Fibroblast of skin of right quadriceps (primary cell): ENCODE measurements at places on chromosomes 4 and X.

GRCh38 chr4:14816623-14817261 is 185.5 kb upstream of the CPEB2 start:
- no peak for DNase-seq

DNA sequence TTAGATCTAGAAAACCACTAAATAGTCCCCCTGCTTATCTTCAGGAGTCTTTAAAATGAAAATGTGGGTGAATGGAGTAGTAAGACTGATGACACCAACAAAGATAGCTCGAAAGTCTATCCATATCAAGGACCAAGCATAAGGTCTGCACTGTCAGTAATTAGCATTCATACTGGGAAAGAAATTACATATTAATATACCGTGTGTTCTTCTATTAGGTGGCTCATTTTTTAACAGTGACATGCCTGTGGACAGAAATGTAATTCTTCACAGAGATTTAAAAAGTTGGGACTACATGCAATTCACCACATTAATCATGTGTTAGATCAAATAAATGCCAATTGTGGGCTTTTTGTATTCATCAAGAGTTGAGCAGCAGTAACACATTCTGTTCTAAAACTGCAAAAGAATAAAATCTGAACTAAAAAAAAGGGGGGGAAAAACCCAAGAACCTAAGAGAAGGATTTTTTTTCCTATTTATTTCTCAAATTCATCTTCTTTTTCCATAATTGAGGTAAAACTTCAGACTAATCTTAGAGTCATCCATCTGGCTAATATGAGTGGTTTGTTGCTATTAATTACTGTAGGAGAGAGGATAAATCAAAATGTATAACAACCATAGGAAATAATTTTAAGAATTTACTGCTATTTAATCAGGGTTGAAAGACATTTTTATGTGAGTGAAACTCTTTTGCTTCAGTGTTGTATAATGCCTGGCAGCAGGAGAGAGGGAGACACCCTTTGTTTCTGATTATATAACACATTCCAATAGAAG is 386.7 kb upstream of the IGFBP7 start:
- no peak for DNase-seq

DNA sequence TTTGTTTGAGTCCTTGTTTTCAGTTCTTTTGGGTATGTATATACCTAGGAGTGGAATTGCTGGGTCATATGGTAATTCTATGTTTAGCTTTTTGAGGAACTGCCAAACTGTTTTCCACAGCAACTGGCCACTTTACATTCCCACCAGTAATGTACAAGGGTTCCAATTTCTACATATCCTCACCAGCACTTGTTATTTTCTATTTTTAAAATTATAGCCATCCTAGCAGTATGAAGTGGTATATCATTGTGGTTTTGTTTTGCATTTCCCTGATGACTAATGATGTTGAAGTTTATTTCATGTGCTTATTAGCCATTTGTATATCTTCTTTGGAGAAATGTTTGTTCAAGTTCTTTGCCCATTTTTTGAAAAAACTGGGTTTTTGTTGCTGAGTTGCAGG is 39.6 kb downstream of the TMEM164 start:
- DNase-seq: peak; percentile 28

- no peak for DNase-seq
Measured at GRCh38 chr4:68283714-68284113, 38.2 kb upstream of the TMPRSS11B start.

DNA sequence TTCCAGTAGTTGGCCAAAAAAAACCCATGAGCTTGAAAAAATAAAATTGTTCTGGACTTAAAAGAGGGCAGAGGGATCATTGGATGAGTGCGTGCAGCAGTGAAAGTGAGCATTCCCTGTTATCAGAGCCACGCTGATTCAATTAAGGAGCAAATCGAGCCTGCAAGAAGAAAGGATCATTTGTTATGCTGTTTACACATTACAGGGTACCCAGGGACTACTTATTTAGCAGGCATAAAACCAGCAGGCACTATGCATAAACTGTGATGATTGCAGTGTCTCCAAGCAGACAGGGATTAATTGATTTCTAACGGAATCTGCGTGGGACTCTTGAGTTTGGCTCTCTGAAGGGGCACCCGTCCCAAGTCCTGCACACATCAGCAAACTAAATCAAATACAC is 83.5 kb downstream of the SHOX start:
- DNase-seq: no peak

DNA sequence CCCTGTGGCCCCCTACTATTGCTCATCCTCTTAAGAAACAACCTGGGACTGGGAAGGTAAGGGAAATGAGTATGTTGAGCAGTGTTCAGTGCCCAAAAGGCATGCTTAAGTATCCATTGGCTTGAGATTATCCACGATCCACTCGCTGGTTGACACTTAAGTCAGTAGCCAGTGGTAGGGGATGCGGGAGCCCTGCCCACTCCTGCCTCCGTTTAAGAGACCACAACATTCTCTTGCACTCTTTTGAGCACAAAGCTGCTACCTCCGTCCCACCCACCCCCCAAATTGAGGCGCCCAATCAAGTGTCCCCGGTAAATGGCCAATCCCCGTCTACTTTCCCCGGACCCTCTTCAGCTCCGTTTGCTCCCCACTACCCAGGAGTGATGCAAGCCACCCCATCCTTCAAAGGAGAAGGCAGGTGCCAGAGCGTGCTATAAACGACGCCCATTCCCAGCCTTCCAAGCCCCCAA is 25.0 kb downstream of the UTP14A start:
- DNase-seq: no peak

DNA sequence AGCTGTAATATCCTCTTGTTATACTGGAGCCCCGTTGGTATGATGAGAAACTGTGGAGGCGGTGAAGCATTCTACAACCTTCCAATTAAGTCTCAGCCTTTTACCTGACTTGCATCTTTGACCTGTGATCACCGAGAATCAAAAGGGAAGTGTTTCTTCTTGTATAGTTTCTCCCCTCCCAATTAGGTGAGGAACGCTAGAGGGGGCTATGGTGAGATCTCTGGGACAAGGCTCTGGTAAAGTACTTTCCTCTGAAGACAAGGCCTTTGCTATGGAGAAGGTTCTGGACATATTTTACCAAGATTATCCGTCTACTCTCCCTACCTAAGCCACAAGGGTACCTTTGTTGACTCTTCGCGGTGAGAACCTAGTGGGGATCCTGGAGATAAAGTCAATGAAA is 111.3 kb downstream of the CBLL2 start:
- DNase-seq: no peak

- DNase-seq: peak; percentile 72
Measured at GRCh38 chrX:39633293-39633692, 464.5 kb downstream of the BCOR start.

DNA sequence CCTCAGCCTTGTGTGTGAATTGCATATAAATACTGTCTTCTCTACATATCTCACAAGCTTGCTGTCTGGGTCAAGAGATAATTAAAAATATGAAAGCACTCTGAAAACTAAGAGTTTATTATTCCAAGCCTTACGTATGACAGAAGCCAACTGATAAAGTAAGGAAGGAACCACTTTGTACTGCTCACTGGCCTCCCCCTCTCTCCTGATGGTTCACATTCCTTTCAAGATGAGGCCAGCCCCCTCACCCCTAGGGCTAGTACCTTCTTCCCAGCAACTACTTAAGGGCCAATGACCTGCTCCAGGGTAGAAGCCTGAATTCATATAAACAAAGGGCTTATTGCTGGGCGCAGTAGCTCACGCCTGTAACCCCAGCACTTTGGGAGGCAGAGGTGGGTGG is 5.4 kb upstream of the SOWAHD start:
- no peak for DNase-seq

- peak; percentile 3 for DNase-seq
Measured at GRCh38 chrX:140141444-140142029, 176.2 kb upstream of the CXorf66 start.

DNA sequence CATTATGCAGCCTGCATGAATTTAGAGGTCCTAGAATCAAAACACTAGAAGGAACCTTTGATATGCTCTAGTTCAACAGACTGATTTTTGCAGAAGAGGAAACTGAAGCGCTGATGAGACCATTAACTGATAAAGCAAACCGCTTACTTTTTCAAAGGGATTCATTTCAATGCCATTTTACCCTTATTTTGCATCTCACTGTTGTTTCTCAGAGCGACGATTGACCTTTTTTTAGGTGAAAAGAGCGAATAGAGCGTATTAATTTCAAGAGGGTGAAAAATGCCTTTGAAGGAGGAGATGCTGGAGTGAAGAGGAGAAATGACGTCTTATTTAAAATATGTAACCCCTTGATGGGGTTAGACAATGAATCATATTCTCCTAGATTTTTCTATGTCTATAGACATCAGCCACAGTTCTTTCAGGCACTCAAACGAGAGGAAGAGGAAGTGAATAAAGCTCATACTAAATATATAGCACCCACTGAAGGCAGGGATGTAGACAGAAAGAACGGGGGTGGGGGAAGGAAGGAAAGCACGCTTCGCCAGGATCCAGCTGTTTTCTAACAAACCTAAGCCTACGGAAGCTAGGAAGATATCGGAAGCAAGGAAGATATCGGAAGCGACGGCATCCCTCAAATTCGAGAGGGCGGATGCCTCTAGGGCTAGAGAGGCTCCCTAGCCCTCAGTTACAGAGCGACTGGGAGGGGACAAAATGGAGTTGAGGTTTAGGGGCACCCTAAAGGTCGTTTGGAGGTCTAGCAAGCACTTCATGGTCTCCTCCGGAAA is 848 bp downstream of the ACSL4 start:
- DNase-seq: peak; percentile 72

GRCh38 chr4:125522992-125523391 is 208.2 kb downstream of the FAT4 start:
- no peak for DNase-seq

DNA sequence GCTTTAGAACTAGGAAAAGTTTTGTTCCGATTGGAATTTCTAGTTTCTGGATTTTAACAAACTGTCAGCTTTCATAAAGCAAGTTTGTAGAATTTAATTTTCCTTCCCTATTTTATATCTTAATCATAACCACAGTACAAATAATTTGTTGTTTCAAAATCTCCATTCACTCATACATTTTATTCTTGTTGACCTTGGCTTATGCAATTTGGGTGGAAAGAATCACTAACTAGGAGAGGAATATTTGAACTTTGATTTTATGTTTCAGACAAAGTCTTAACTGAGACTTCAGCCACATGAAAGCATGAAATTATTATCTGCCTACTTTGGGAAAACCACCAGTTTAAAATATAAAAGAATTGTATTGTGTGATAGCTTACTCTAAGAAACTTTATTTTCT is 427.9 kb downstream of the SPRY1 start:
- no peak for DNase-seq

DNA sequence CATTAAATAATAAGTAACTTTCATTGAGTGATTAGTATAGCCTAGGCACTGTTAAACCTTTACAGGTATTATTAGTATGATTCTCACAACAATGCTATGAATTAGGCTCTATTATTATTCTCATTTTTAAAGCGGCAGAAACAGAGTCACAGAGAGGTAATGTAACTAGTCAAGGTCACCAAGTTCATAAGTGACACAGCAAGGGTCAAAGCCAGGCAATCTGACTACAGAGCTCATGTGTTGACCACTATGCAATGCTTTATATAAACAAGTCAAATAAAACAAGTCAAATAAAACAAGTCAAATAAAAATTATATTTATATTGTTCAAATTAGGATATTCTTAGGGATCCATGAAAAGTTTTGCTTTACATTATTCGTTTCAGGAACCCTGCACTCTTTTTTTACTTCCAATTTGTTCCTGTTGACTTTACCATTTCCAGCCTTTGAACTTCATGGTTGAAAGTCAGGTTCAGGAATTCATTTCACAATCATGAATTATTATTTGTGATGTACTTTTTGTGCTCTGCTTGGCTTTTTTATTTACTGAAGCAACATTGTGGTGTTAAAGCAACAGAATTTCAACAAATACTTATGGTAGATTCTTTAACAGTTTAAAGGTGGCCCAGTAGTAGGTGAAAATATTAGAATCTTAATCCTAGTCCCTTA is 18.0 kb upstream of the ZC4H2 start:
- DNase-seq: no peak

- DNase-seq: peak; percentile 77
Measured at GRCh38 chrX:63503541-63503940, 152.4 kb upstream of the SPIN4 start.

DNA sequence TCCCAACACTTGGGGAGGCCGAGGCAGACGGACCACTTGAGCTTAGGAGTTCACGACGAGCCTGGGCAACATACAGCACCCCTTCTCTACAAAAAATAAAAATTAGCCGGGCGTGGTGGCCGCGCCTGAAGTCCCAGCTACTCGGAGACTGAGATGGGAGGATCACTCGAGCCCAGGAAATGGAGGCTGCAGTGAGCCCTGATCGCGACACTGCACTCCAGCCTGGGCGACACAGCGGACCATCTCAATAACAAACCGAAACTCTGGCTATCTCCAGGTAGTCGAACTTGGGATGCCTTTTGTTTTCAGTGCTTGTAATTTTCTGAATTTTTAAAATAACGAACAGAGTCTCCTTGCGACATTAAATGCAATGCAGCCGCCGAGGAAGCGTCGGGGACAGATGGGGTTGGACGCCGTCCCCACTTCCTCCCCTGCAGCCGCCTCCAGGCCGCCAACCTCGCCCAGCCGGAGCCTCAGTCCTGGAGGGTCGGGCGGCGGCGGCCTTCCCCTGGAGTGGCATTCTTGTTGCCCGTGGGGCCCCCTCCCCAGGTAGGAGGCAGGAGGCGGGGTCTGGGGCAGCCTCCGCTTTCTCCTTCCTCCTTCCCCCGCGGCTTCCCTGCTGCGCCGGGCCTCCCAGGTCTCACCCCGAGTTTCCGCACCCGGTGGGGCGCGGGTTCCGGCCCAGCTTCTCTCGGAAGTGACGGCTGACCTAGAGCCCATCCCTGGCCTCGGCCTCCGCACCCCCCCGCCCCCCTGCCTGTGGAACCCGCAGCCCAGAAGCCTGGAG is 14.6 kb downstream of the HMX1 start:
- no peak for DNase-seq

GRCh38 chrX:23202326-23202725 is 132.3 kb upstream of the PTCHD1 start:
- DNase-seq: no peak

- no peak for DNase-seq
Measured at GRCh38 chr4:154603033-154603943, 9.2 kb downstream of the FGG start.

DNA sequence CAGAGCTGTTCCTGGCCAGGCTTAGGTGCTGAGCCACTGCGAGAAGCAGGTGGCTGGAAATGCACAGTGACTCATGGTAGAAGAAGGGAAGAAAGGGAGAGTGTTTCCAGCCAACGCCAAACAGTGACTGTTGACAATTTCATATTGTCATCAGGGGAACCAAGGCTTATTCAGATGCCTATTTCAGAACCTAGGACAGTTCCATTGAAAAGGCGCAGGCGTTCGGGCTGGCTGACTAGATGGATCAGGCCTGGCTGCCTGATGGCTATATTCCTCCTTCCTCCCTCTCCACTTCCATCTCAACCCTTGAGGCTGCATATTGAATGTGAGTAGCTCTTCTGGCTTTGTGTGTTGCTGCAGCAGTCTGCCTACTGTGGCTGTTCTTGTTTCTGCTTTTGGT is 73.0 kb upstream of the FRMPD4 start:
- peak; percentile 19 for DNase-seq

GRCh38 chr4:141356321-141356962 is 135.7 kb downstream of the ZNF330 start:
- no peak for DNase-seq

GRCh38 chr4:38241541-38241940 is 281.3 kb downstream of the PTTG2 start:
- DNase-seq: peak; percentile 8
